Caki2 (cell line): ENCODE measurements at places on chromosomes 16 and 17. TPM values are rescaled to one million over a fixed set of nuclear protein-coding genes. Genes with fewer than 3 reads are reported as not detected.

The NPIPA2 gene
- 0.74 TPM in 1 of 2 replicates, not detected in the other for total RNA-seq

The GJD3 gene
- total RNA-seq, result not detected in 2 replicates

The TP53TG3C gene
- total RNA-seq, result not detected in 2 replicates

The CIBAR2 gene
- total RNA-seq, result not detected in 2 replicates

The GRB7 gene
- 28.3 and 29.4 TPM in 2 replicates for total RNA-seq

The ABI3 gene
- total RNA-seq, result 0.37 and 1.6 TPM in 2 replicates

The CLEC18B gene
- total RNA-seq, result 6.7 TPM in 1 of 2 replicates, not detected in the other

The CARHSP1 gene
- 293 and 367 TPM in 2 replicates for total RNA-seq

The SSTR5 gene
- total RNA-seq, result 4.0 and 9.1 TPM in 2 replicates

The IRF8 gene
- 5.4 and 20.0 TPM in 2 replicates for total RNA-seq

The NKIRAS2 gene
- total RNA-seq, result 65.6 and 77.5 TPM in 2 replicates

The SNX11 gene
- 24.8 and 26.0 TPM in 2 replicates for total RNA-seq

The METTL22 gene
- 30.7 and 44.9 TPM in 2 replicates for total RNA-seq

The KRT9 gene
- total RNA-seq, result not detected in 2 replicates

The GUCY2D gene
- not detected in 2 replicates for total RNA-seq

The ABCA5 gene
- 2.5 and 3.9 TPM in 2 replicates for total RNA-seq

The PABPN1L gene
- not detected in 2 replicates for total RNA-seq

The GPR139 gene
- total RNA-seq, result not detected in 2 replicates

The SPATA20 gene
- 138 and 140 TPM in 2 replicates for total RNA-seq

The CCL14 gene
- total RNA-seq, result not detected in 2 replicates

The CDRT15 gene
- total RNA-seq, result not detected in 2 replicates
